Stimulated activated CD8-positive, alpha-beta memory T cell treated with anti-CD3 and anti-CD28 coated beads, Interleukin-15, amount 100 ng/mL, for 4 hours (primary cell): ENCODE measurements at places on chromosomes 7 and 10.

DNA sequence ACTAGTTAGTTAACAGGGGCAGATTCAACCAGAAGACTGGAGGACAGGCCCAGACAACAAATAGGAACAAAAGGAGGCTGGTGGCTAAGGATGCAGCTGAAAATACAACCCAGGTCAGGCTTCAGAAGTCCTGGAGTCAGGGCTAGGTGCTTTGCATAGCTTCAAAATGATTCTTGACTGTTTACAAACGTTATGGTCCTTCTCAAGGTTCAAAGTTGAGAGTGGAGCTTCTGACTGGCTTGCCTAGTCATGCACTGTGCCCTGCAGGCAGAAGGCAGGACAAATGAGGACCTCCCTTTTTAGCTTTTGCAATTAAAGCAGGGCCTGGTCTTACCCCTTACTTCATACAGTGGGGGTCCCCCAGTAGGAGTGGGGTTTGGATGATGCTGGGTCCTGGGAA is 4.4 kb upstream of the CDH23 start:
- no peak for DNase-seq

DNA sequence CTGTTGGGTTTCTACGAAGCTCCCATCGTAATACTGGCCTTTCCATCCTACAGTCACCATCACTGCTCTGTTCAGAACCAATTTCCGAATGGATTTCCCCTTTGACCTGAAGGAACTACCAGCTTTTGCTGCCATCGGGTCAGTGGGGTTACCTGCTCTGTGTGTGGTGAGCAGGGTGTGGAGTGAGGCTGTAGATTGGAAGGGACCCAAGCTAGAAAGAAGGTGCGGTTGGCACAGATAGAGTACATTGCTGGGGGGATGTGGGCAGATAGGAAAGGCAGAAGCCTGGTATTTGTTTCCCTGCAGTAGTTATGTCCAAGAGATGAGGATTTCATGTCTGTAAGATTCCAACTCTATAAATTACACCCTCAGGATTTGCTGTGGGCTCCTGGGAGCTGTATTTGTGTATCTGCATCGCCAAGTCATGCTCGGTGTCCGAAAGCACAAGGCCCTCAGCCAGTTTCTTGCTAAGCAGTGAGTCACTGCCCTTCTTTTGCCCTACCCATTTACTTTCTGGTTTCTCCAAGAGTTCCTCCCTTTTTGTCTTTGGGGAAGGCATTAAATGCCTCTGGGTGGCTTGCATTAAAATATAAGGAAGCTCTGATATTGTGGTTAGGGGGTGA is 15.4 kb downstream of the CLCN1 start:
- DNase-seq: no peak

GRCh38 chr10:124646483-124647352 is 97.5 kb downstream of the FAM53B start:
- no peak for DNase-seq

GRCh38 chr7:41005374-41005901 is 697.5 kb downstream of the INHBA start:
- DNase-seq: no peak

- DNase-seq: no peak
Observed at GRCh38 chr10:4266416-4267085, 481.5 kb upstream of the KLF6 start.

GRCh38 chr10:44651834-44652233 is 259.3 kb upstream of the TMEM72 start:
- DNase-seq: no peak
